ENCODE measurements at places on chromosomes 12 and 14.

DNA sequence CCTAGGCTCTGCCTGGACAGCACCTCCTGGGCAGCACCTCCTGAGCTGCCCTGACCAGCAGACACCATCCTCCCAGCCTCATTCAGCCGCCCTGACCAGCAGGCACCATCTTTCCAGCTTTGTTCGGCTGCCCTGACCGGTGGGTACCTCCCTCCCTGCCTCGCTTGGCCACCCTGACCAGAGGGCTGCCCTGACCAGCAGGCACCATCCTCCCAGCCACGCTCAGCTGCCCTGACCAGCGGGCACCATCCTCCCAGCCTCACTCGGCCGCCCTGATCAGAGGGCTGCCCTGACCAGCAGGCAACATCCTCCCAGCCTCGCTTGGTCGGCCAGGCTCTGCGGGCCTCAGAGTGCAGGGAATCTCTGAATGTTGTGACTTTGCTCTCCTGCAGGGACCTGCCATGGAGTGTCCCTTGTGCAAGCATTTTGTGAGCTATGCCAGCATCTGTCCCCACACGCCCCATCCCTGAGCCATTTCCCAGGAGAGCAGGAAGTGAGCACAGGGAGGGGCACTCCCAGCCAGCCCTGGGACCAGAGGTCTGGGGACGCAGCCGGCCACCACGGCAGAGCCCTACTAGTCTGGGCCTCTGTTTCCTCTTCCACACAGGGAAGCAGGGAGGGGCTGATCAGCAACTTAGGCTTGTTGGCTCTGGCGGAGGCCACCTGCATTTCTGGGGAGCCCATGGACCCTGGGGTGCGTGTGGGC is 265.5 kb downstream of the SEC23A start:
- no peak for DNase-seq

GRCh38 chr12:57367121-57367520 is 63.7 kb downstream of the R3HDM2 start:
- DNase-seq: no peak

DNA sequence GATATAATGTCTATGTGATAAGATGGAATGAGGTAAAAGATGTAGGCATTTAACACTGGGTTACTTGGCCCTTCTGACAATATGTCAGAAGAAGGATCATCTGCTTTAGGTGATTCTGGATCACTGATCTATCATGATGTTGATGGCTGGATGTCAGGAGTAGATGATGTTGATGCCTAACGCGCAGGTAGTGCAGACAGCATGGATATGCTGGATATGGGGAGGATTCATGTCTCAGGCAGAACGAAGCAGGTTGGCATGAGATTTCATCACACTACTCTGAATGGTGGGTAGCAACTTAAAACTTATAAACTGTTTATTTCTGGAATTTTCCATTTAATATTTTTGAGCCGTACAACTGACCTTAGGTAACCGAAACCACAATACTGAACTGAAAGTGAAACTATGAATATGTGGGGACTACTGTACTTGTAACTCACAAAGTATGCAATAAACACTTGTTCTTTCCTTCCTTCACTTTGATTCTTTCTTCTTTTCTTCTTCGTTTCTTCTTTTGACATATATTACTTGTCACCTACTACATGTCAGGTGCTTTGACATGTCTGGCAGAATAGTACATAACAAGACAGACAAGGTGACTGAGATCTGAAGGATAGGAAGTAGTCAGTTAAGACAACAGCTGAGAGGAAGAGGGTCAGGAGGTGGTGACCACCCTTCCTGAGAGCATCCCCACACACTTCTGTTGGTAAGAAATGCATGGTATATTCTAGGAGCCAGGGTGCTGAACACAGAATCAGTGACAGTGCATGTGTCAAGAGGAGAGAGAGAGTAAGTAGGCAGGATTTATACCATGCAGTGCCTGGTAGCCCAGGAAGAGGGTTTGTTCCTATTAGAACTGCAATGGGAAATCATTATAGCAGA is 238.8 kb downstream of the PPFIA2 start:
- no peak for DNase-seq

DNA sequence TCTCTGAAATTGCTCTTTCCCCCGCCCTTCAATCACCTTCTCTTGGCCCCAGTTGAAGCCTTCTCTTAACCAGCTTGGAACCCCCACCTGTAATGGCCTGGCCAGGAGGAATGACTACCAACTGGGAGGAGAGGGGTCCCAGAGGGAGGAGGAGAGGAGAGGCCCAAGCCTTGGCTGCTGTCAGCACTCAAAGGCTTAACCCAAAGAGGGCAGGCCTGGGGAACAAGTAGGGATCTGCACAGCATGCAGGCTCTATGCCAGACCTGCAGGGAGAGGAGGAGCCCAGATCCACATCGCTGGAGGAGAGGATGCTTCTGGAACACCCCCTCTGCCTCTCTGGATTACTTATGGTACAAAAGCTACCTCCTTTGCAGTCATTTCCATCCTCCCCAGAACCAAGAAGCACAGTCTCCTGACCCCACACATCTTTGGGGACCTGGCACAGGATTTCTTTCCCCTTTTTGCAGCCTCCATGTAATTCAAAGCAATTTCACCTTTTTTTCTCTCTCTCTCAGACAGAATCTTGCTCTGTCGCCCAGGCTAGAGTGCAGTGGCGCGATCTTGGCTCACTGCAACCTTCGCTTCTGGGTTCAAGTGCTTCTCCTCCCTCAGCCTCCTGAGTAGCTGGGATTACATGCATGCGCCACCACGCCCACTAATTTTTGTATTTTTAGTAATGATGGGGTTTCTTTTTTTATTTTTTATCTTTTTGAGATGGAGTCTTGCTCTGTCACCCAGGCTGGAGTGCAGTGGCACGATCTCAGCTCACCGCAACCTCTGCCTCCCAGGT is 6.2 kb downstream of the RARG start:
- DNase-seq: no peak

DNA sequence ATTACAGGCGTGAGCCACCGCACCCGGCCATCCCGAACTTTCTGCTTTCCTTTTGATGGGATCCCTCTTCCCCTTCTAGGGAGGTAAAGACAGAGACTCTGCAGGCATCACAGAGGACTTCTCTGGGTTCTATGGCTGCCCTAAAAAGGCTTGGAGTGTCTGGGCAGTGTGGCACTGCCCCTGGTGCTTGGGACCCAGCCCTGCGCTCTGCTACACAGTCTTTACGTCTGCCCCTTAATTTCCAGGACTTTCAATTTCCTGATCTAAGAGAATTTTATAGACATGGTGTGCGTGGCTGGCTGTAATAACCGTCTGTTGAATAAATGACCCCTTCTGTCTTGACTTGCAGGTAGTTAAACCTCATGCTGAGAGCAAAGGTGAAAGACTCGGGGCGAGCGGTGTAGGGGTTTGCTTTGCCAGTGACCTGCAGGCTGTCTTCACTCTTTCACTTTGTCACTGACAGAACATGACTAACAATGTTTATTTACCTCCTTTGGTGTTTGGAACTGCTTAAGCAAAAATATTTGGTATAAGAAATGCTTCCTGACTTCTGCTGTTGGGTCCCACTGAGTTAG is 110.9 kb upstream of the MAP1LC3B2 start:
- no peak for DNase-seq

DNA sequence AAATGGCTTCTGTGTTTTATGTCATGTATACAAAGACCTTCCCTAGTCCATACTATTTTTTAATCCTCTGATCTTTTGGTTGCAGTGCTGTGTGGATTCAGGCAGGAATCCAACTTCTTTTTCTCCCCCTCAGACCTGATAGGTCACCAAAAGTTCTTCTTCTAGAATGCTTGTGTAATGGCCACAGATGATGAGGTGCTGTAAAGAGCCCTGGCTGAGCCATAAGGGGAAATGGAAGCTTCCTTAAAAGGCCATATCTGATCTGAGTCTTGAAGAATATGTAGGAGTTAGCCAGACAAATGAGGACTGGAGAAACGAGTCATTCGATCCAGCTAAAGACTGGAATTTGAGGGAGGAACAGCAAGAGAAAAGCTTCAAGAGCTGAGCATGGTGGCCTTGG is 353.9 kb downstream of the PCNX1 start:
- DNase-seq: no peak

DNA sequence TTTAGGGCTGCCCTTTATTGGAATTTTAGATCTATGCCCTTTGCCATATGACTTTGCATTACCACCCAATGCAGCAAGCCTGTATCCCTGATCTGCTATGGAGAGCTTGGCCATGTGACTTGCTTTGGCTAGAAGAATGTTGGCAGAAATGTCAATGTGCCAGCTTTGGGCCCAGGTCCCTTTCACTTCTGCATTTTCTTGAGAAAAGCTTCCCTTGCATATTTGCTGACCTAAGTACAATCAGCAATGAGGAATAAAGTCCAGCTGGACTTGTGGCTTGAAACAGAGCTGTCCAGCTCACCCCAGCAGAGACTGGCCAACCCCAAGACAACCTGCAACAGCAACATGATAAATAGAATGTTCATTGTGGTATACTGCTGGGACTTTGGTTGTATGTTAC is 135.9 kb downstream of the PAH start:
- DNase-seq: no peak

DNA sequence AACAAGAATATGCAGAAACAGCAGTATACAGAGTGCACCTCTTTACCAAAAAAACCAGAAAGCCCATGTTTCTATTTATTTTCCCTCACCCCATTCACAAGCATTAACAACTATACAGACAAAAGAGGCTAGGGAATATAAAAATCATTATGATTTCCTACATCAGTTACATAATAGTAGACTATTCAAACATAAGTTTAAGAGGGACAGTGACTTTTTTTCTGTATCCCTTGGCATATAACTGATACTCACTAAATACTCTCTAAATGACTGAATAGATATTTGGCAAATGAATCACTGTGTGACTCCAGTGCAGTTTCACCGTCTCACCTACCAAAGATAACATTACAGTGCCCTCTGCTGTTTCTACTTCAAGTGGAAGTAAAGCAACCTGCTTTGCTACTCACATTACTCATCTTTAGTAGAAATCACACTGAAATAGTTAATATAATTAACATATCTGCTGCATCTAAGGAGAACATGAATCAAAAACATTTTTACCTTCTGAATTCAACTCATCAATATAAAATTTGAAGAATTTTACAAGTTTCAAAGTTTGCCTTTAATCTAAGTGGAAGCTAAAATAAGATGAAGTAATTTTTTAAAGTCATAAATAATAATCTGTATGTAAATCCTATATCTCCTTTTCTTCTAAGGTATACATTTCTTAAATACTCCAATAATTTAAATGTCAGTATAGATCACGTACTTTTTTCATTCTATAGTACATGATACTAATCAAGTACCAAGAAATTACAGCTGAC is 103.8 kb downstream of the OSBPL8 start:
- DNase-seq: no peak

DNA sequence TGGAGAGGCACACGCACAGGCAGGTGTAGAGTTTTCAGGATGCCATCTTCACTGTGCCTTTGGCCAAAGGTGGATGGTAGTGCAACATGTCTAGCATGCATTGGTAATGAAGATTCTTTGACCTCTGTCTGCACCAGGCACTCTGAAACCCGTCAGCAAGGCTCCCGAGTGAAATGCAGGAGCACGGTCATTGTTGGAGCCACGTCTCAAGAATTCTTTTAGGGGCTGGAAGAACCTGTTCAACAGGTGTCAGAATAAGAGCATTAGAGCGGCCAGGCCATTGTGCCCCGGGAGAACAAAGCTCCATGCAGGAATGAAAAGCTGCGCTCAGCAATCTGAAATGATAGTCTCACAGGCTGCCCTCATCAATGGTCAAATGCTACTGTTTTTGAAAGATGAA is 40.2 kb upstream of the DICER1 start:
- DNase-seq: no peak

Data from activated CD8-positive, alpha-beta memory T cell treated with anti-CD3 and anti-CD28 coated beads for 4 hours (primary cell).